ENCODE measurements at places on chromosomes 1 and 21.

DNA sequence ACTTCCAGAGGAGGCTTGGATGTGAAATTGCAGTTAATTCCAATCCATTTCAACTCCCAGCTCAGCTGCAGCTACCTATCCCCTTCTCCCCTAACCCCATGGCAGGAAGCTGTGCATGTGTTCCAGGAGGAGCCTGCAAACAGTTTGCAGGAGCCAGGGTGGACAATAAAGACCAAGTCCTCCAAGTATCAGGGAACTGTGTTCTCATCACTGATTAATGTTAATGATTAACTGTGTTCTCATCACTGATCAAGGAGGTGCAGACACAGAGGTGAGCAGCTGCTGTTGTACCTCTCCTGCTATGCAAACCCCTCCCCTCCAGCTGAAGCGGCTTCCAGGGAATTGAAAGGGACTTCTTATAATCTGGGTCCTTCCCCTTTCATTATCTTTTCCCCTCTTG, 19.2 kb downstream of the CLDN19 start:
- no peak for DNase-seq

- no peak for DNase-seq
Measured at GRCh38 chr1:43447891-43448708, 5.6 kb downstream of the HYI start.

- no peak for DNase-seq
Measured at GRCh38 chr1:166351676-166352075, 184.9 kb upstream of the FAM78B start.

DNA sequence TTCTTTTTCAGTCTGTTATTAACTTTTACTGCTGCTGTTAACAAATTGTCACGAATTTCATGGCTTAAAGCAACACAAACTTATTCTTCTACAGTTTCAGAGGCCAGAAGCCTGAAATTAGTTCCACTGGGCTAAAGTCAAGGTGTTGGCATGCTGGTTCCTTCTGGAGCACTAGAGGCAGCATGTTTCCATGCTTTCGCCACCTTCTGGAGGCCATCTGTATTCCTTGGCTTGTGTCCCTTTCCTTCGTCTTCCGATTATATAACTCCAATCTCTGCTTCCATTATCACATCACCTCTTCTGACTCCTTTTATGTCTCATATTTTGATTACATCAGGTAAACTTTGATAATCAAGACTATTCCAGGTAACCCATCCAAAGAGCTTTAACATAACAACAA, 1742.1 kb downstream of the BRINP3 start:
- no peak for DNase-seq

DNA sequence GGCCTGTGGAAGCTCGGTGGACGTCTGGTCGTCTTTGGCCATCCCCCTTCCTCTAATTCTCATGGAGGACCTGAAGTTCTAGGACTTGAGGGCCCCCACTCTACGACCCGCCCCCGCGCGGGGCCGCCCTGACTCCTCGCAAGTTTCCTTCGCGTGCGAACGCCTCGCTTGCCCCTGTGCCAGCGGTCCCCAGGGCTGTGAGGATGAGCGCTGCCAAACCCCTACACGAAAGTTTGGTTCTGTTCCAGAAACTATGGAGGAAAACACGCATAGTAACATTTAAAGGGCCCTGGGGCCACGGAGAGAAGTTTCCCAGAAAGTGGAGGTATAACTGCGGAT, 304 bp upstream of the GNG12 start:
- DNase-seq, result no peak

All from CD4-positive, alpha-beta T cell treated with Interleukin-21 for 1 hour (primary cell).